MV-4-11 (cell line): ENCODE measurements at places on chromosomes 1 and 21.

- DNase-seq: no peak
Measured at GRCh38 chr1:38915352-38915948, 26.2 kb downstream of the RHBDL2 start.

DNA sequence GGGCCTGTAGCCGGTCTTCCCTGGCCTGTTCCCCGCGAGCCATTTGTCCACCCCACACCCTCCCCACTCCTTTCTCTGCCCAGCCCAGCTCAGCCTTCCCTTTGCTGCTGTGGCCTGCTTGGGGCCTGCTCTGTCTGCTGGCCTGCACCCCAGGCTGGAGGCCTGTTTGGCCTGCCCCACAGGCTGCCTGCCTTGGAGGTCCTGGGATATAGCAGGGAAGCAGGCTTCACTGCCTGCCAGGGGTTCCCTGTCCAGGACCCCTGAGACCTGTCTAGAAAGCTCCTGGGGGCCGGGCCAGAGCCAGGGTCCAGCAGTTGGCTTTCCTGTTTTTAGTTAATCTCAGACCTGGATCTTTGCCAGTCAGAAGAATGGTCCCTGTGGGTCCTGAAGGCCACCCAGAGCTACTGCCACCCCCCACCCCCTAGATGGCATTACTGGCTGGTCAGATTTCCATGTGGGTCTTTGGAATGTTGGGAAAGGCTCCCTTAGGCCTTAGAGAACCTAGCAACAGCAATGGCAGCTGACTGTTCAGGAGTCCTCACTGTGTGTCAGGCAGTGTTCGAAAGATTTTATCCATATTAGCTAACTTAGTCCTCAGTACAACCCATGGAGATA lies 7.7 kb downstream of the ZNF362 start:
- DNase-seq: no peak

DNA sequence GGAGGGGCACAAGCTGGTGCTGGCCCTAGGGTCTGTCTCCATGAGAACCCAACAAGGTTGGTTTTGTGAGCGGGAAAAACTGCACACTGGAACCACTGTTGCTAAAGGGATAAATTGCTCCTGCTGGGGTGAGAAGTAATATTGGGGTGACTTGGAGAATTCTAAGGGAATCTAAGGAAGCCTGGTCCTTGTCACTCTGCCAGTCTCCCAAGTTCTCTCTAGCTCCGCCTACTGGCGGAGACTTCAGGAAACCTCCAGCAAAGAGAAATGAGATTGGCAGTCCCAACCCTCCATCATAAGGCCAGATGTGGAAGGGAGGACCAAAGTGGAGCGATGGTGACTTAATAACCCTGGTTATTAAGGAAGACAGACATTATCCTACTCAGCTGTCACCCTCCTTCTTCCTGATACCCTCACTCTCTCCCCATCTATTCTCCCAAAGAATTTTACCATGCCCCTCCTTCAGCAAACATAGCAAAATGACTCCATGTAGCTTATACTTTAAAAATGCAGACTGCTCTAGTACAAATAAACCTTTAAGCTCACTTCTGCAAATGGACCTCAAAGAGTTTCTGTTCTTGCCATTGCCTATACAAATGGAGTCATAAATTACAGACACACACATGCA lies 2.7 kb downstream of the LCE1F start:
- DNase-seq: peak; percentile 29

GRCh38 chr1:182563095-182563494 lies 26.0 kb downstream of the RNASEL start:
- DNase-seq: peak; percentile 63

- DNase-seq: no peak
Measured at GRCh38 chr1:184424945-184425344, 38.1 kb downstream of the C1orf21 start.

- no peak for DNase-seq
Measured at GRCh38 chr1:45141247-45142003, 65.0 kb downstream of the ZSWIM5 start.

- no peak for DNase-seq
Measured at GRCh38 chr21:36388096-36388495, 2.9 kb downstream of the CHAF1B start.

DNA sequence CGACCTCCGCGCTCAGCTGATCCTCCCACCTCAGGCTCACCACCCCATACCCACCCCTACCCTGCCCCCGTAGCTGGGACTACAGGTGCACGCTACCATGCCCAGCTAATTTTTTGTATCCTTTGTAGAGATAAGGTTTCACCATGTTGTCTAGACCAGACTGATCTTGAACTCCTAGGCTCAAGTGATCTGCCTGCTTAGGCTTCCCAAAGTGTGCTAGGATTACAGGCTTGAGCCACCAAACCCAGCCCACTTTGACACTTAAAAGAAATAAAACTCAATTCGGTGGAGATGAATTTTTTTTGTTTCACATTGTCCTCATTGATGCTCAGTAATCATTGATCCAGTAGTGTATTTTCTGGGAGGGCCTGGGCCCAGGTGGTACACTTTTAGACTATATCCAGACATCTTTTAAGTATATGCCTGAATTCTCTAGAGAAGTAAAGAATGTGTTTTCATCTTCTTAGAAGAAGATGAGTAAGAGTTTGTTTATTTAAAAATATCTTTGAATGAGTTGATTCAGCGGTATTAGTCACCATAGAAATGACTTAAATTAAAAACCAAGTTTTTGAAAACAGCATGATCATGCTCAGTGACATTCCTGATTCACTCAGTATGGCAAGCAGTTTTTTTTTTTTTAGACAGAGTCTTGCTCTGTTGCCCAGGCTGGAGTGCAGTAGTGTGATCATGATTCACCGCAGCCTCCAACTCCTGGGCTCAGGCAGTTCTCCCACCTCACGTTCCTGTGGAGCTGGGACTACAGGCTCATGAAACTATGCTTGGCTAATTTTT lies 57.8 kb downstream of the EPB41 start:
- no peak for DNase-seq

- peak; percentile 79 for DNase-seq
Measured at GRCh38 chr21:19523746-19524145, 1120.2 kb upstream of the TMPRSS15 start.

DNA sequence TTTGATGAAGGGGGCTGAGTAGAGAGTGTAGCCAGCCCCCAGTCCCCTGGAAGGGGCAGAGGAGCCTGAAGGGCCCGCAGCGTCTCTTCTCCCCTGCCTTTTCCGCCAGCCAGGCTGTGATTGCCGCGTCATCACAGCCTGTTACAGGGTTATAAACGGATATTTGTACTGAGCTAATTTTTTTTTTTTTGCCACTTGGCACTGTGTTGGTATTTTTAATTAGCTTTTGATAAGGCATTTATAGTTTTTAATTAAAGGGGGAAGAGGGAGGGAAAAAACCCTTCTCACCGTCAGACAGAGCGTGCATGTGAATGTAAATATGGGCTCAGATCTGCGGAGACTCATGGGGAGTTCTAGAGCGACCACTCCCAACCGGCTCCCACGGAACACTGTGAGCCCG lies 97.7 kb upstream of the ACTL8 start:
- DNase-seq: no peak

GRCh38 chr1:201254625-201255478 lies 28.5 kb upstream of the PKP1 start:
- DNase-seq: no peak

DNA sequence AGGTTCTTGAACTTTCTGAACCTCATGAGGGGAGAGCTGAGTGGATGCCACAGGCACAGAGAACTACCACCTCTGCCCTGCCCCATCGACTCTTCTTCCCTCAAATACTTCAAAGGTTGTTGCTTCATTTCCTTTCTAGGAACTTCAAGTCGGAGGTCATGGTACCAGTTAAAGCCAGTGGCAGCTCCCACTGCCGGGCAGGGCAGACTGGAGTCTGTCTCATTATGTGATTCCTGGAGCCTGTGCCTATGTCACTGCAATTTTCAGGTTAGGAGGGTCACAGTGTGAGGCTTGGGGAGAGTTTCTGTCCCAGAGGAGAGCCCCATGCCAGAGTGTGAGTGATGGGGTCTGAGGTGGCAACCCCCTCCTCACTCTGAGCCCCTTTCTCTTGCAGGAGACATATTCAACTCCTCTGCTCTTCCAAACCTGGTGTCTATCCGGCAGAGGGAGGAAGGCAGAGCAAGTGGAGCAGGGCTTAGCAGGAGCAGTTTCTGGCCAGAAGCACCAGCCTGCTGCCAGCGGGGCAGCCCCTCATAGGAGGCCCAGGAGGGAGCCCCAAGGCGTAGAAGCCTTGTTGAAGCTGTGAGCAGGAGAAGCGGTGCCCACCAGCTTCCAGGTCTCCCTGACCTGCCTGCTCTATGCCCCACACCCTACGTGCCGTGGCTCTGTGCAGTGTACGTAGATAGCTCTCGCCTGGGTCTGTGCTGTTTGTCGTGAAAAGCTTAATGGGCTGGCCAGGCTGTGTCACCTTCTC lies 29.3 kb downstream of the CAMK1G start:
- DNase-seq: peak; percentile 69

- no peak for DNase-seq
Measured at GRCh38 chr1:32869923-32870614, 643 bp downstream of the FNDC5 start.

DNA sequence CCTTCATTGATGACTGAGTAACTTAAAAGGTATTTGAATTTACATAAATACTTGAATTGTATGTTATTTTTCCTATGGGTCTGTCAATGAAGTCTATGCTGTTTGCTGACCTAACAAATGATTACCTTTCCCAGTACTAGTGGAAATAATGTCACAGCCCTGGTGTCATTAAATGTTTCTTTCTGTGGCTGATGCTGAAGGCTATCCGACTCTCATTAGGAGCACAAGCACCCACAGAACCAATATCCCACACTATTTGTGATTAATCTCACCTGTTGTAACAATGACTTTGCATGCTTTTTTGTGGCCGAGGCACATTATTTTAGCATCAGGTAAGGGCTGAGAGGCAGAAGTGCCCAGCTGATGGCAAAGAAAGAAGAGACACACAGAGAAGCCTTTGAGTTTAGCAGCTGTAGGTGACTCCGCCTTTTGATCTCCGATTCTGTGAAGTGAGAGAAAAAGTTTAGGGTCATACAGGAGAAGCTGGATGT lies 25.8 kb upstream of the TRIM45 start:
- no peak for DNase-seq

DNA sequence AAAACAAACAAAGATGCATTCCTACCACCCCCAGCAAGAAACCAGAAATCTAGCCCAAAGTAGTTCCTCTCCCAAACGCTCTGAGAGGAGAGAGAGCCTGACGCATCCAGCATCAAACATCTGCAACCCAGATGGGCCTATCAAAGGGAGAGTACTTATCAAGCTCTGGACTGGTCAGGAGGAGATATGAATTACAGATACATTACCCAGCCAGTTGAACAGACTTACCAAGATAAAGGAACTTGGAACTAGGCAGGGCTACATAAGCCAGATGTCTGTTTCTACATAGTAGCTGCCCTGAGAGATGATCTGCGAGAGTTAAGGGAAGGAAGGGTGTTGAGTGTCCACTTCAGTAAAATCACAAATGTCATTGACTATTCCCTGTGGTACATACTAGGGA lies 138.4 kb downstream of the PAPPA2 start:
- DNase-seq: peak; percentile 65

GRCh38 chr1:34500451-34500850 lies 254.4 kb upstream of the GJB5 start:
- no peak for DNase-seq

- no peak for DNase-seq
Measured at GRCh38 chr1:37556712-37557196, at the start of gene DNALI1. Gene DNALI1, plus strand, starts transcription at chr1:37556940. Its CDS starts 55 bp downstream, at chr1:37556995.

DNA sequence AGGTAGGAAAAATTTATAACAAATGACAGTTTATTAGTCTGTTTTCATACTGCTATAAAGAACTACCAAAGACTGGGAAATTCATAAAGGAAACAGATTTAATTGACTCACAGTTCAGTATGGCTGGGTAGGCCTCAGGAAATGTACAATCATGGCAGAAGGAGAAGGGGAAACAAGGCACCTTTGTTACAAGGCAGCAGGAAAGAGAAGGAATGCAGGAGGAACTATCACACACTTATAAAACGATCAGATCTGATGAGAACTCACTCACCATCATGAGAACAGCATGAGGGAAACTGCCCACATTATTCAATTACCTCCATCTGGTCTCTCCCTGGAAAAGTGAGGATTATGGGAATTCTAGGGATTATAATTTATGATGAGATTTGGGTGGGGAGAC lies 61.3 kb downstream of the ASB17 start:
- DNase-seq: no peak

GRCh38 chr1:101288491-101288944 lies 51.7 kb downstream of the S1PR1 start:
- DNase-seq: peak; percentile 62

DNA sequence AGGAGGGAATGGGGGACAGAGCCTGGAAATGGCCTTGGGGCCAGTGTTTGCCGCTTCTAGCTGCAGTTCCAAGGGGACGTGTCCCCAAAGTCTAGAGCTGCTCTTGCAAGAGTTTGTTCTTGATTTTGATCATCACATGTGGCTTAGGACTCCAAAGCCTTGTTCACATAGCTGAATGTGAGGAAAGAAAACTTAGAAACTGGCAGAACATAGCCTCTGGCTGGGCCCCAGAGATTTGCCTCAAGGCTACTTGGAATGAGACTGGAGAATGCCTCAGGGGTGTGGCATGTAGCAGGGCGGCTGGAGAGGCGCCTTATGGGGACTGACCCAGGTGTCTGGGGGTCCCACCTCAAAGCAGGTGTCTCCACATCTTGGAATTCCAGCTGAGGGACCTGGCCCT lies 2.3 kb downstream of the PDXK start:
- no peak for DNase-seq

- DNase-seq: peak; percentile 58
Measured at GRCh38 chr1:234525099-234525799, 46.3 kb upstream of the TARBP1 start.

DNA sequence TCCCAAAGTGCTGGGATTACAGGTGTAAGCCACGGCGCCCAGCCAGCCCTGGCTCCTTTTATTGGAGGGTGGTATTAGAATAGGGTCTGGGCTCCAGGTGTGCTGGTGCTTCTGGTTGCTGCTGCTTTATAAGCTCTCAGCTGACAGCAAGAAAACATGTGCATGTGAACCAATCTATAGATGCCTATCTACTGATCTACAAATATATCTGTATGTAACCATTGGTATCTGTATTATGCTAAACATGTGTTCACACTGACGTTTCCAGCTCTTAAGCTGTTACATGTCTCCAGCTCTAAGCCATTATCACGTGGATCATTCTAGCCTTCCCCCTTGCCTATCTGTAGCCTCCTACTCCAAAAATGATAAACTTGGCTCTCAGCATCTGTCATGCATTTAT lies 82.4 kb downstream of the ST6GALNAC3 start:
- no peak for DNase-seq

GRCh38 chr1:85330214-85330631 lies 53.8 kb upstream of the BCL10 start:
- no peak for DNase-seq

DNA sequence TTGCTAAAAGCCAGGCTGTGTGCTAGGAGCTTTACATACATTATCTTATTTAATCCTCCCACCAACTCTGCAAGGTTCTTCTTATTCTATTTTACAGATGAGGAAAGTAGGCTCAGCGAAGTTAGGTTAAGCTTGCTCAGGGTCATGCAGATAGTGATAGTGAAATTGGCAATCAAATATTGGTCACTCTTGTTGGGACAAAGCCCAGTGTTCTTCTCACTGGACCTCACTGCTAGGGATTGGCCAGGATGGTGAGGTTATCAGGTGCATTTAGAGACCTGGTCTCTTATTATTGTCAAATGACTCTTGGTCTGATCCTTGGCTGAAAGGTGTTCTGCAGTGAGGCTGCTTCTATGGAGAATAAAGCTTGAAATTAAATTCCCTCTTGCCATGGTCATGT lies 145.1 kb downstream of the CNIH3 start:
- DNase-seq: no peak

GRCh38 chr1:54474310-54475251 lies 68.4 kb upstream of the SSBP3 start:
- DNase-seq: no peak

GRCh38 chr1:207300970-207301369 lies 20.5 kb upstream of the CD55 start:
- DNase-seq: no peak
